Stimulated activated CD4-positive, alpha-beta T cell treated with anti-CD3 and anti-CD28 coated beads, Interleukin-12 subunit alpha, Interleukin-12 subunit beta, amount 100 ng/mL, for 48 hours (primary cell): ENCODE measurements at places on chromosomes 1 and 21.

- DNase-seq = no peak
These were observed 6.7 kb downstream of the KIAA0040 start for GRCh38 chr1:175185903-175186302.

DNA sequence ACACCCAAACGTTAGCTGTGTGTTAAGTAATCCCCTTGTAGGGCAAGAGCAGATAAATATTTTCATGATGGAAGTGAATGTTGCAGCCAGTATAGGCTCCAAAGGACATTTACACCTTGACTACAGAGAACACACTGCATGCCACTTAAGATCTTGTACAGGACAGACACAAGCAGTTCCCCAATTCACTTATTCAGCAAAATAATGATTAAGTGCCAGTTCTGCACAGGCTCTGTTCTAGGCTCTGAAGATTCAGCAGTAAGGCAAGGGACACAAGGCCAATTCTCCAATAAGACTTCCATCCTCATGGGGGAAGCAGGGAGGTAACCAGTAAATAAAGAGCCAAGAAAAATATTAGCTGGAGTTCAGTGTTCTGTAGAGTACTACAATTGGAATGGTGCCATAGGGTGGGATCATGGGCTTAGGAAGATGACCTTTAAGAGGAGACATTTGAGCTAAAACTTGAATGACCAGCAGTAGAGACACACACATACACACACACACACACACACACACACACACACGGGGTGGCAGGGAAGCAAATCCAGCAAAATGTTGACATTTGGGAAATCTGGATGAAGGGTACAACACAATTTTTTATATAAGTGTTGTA, 199.9 kb upstream of the JUN start:
- no peak for DNase-seq

GRCh38 chr1:84912726-84913554, 19.9 kb upstream of the LPAR3 start:
- DNase-seq = no peak

DNA sequence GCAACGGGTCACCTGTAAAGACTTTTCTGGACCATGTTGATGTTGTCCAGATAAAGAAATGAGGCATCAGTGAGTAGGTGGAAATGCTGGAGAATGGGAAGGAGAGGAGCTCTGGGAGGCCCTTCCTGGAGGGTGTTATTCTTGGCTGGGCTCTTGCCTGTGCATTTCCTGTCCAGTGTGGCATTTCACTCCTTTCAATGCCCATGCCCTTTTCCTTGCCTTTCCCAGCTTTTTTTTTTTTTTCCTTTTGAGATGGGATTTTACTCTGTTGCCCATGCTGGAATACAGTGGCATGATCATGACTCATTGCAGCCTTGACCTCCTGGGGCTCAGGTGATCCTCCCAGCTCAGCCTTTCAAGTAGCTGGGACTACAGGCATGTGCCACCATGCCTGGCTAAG, 11.8 kb downstream of the NOS1AP start:
- no peak for DNase-seq

GRCh38 chr1:225070972-225071371, 141.5 kb downstream of the DNAH14 start:
- DNase-seq = no peak

- no peak for DNase-seq
These were observed 81.2 kb upstream of the WNT4 start for GRCh38 chr1:22224091-22224490.

- no peak for DNase-seq
These were observed 122.5 kb upstream of the FOXD3 start for GRCh38 chr1:63199706-63200335.

DNA sequence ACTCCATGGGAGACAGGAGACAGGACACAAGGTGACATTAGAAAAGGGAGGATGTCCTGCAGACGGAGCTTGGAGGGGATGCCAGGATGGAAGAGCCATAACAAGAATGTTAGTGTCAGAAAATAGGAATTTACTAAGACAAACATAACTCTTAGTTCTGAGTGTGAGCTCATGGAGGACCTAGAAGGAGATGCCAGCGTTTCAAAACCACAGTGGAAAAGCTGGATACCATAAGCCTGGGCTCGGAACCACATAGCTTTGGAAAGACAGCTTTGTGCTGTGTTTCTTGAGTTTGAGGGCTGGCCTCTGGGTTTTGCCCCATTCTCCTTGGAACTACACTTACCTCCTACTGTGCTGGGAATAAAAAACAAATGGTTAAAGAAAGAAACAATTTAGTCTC, 128.4 kb downstream of the S1PR1 start:
- no peak for DNase-seq
